ENCODE measurements at places on chromosomes 2 and 18.

DNA sequence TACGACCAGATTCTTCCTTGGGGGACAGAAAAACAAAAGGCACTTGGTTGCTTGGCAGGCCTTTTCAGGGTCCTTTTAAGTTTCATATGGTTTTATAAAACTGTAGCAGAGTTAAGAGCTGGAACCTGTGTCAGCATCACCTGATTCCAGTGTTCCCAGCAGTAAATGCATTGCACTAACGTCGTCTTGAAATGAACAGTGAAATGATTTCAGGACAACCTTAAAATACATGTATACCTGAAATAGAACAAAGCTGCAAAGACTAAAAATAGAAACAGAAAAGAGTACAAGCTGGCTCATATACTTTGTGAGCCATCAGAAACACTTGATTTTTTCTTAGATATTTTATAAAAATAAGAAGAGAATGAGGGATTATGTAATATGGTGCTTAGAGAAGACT lies 51.9 kb downstream of the ACSL3 start:
- H3K36me3 ChIP-seq: peaks cover 31% of the 10 kb centered on the region
- no peaks in the 10 kb centered on the region for H3K4me1 ChIP-seq
- no peak overlapping the region for H3K27ac ChIP-seq

DNA sequence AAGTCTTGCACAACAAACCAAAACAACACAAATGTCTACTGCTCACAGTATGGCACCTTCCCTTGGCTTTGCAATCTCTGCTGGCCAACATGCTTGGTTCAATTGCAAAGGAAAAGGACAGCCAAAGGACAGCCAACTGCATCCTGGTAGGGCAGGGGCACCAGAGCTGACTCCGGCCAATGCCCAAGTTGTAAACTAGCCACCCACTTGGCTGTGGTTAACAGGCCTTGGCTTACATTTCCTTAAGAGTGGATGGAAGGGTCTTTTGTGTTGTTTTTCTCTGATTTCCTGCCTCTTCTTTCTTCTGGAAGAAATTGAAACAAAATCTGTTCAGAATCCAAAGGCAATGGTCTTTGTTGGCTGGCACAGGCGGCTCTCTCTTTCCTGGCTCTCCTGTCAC lies 119.1 kb upstream of the TRIB2 start:
- DNase-seq: no peak
- H3K27ac ChIP-seq: no peak overlapping the region
- no peak overlapping the region for H3K4me3 ChIP-seq
- no peaks in the 10 kb centered on the region for H3K4me1 ChIP-seq
- no peaks in the 10 kb centered on the region for H3K27me3 ChIP-seq
- no peaks in the 10 kb centered on the region for H3K36me3 ChIP-seq

DNA sequence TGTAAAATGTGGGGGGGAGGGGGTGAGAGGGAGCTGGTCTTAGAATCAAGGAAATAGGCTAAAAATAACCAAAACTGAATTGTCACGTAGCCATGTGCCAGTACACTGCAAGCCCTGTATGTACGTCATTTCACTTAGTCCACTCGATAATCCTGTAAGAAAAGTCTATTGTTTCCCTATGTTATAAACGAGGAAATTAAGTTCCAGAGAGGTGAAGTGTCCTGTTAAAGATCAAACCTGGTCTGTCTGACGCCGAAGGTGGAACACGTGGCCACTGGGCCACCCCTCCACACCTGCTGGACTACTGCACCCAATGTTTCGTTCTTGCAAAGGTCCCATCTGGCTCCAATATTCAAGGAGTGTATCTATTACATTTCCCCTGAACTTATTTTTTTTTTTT lies 29.6 kb downstream of the TFCP2L1 start:
- no peak for DNase-seq
- H3K4me1 ChIP-seq: no peaks in the 10 kb centered on the region
- H3K27me3 ChIP-seq: no peaks in the 10 kb centered on the region
- H3K27ac ChIP-seq: no peak overlapping the region
- H3K36me3 ChIP-seq: no peaks in the 10 kb centered on the region

DNA sequence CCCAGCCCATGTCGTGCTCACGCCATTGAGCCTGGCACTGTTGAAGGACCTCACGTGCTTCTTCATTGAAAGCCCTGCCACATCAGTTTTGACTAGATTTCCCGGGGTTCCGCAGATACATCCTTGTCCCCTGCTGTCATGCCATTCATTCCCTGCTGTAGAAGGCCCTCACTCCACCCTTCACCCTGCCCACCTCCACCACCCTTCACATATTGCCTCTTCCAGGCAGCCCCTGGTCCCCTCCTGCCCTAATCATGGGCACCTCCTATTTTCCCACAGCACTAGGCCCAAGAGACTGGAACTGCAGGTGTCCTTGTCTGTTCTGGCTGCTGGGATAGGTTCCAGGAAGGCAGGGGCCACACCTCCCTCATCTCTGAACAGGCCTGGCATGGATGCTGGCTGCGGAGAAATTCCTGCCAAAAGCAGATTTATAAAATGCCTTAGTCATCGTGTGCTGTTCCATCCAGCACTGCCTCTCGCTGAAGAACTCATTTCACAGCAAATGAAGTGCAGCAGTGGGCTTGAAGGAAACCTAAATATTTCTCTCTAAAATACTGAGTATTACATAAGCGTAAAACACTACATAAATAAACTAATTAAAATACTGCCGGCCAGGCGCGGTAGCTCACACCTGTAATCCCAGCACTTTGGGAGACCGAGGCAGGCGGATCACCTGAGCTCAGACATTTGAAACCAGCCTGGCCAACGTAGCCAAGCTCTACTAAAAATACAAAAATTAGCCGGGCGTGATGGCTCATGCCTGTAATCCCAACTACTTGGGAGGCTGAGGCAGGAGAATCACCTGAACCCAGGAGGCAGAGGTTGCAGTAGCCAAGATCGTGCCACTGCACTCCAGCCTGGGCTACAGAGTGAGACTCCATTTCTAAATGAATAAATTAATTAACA lies 38.4 kb downstream of the EIF4E2 start:
- no peaks in the 10 kb centered on the region for H3K27me3 ChIP-seq
- H3K4me3 ChIP-seq: no peak overlapping the region
- no peak for DNase-seq
- no peak overlapping the region for H3K27ac ChIP-seq
- no peaks in the 10 kb centered on the region for H3K4me1 ChIP-seq
- H3K36me3 ChIP-seq: no peaks in the 10 kb centered on the region

DNA sequence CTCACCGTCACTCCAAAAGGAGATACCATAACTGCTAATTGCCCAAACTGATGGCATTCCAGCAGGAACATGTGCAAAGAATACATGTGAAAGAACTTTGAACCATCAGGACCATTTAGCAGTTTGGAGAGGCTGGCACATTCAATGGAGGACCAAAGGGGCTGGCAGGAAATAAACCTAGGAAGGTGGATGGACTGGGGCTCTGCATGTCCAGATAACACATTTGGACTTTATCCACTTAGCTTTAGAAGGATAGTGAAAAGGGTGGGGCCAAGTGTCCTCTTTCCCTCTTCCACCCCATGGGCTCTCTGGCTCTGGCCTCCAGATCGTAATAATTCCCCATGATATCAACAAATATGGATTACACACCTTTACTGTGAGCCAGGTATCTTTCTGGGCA lies 80.0 kb upstream of the STPG4 start:
- DNase-seq: no peak
- H3K4me3 ChIP-seq: no peak overlapping the region
- H3K4me1 ChIP-seq: peaks cover 7% of the 10 kb centered on the region

DNA sequence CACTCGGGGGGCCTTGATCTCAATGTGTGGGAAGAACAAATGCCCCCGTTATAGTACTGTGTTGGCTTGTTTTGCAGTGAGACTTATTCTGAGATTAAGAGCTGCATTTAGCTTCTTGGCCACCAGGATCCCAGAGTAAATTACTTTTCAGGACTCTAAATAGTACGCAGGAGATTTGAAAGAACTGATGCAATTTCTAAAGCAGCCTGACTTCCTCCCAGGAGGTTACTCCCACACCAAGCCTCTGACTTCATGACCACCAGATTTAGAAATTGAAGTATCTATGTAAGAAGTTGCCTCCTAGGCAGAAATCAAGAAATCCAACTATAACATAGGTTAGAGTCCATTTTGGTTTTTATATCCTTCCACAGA lies 67.0 kb downstream of the FEZ2 start:
- H3K27me3 ChIP-seq: no peaks in the 10 kb centered on the region
- H3K36me3 ChIP-seq: peaks cover 23% of the 10 kb centered on the region

DNA sequence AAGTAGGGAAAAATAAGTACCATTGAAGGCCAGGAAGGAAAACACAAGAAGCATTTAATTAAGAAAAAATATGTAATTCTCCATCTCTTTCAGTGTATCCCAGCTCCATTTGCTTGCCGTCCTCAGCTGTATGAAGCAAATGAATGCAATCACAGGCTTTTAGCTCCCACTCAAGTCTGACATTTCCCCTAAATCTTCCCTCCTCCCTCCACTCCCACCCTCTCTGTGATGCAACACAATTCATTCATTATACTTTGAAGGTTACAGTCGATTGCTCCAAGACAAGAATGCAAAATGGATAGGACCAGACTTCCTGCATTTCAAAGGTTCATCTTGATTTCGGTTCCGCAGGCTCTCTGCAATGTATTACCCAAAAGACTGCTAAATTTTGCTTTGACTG lies 172.7 kb upstream of the SERPINE2 start:
- H3K27me3 ChIP-seq: no peaks in the 10 kb centered on the region
- H3K27ac ChIP-seq: no peak overlapping the region
- no peak for DNase-seq
- no peak overlapping the region for H3K4me3 ChIP-seq

GRCh38 chr2:137138263-137138662 lies 372.9 kb downstream of the THSD7B start:
- peaks cover 11% of the 10 kb centered on the region for H3K4me1 ChIP-seq
- no peak overlapping the region for H3K4me3 ChIP-seq
- no peak overlapping the region for H3K27ac ChIP-seq
- no peaks in the 10 kb centered on the region for H3K36me3 ChIP-seq
- H3K27me3 ChIP-seq: no peaks in the 10 kb centered on the region
- DNase-seq: no peak

GRCh38 chr2:193276988-193277387 lies 1082.3 kb upstream of the TMEFF2 start:
- no peaks in the 10 kb centered on the region for H3K36me3 ChIP-seq
- H3K27ac ChIP-seq: no peak overlapping the region
- H3K4me1 ChIP-seq: no peaks in the 10 kb centered on the region

GRCh38 chr2:10897956-10898355 lies 13.8 kb upstream of the KCNF1 start:
- H3K36me3 ChIP-seq: no peaks in the 10 kb centered on the region
- peaks cover 14% of the 10 kb centered on the region for H3K4me1 ChIP-seq
- no peak overlapping the region for H3K27ac ChIP-seq

- peaks cover 15% of the 10 kb centered on the region for H3K27me3 ChIP-seq
- DNase-seq: no peak
- H3K4me3 ChIP-seq: no peak overlapping the region
- no peak overlapping the region for H3K27ac ChIP-seq
- no peaks in the 10 kb centered on the region for H3K4me1 ChIP-seq
These were observed 37.8 kb downstream of the PSTPIP2 start for GRCh38 chr18:46034230-46034629.

DNA sequence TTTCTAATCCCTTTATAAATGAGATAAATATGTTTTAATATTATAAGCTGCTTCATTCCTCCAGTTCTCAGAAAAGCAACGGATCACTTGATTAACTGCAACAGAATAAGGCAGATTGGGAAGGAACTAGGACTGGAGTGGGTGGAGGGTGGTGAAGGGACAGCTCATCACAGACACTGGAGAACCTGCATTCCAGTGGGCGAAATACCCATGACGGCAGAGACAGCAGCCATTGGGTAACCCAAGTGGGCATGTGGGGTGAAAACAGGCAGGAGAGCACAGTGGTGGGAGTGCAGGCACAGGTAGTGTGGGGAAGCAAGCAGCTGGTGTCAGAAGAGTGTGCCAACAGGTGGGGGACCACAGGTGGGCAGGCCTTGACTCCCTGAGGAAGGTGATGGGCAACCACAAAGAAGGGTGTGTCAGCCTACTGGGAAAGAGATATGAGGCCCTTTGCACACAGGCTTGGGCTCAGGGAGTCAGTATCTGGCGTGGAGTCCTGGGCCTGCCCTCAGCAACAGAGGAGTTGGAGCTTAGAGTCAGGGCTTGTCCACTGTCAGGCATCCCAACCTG lies 27.2 kb downstream of the DPYSL5 start:
- peaks cover 10% of the 10 kb centered on the region for H3K27me3 ChIP-seq
- H3K4me1 ChIP-seq: no peaks in the 10 kb centered on the region
- DNase-seq: no peak
- H3K27ac ChIP-seq: no peak overlapping the region
- no peak overlapping the region for H3K4me3 ChIP-seq
- no peaks in the 10 kb centered on the region for H3K36me3 ChIP-seq

- no peak overlapping the region for H3K4me3 ChIP-seq
- peak; percentile 94 for DNase-seq
- H3K36me3 ChIP-seq: peaks cover 10% of the 10 kb centered on the region
- no peaks in the 10 kb centered on the region for H3K27me3 ChIP-seq
- no peak overlapping the region for H3K27ac ChIP-seq
These were observed 190.8 kb downstream of the ARHGAP28 start for GRCh38 chr18:6920099-6920955.

- no peak overlapping the region for H3K4me3 ChIP-seq
- H3K36me3 ChIP-seq: no peaks in the 10 kb centered on the region
- H3K4me1 ChIP-seq: no peaks in the 10 kb centered on the region
These were observed 57.8 kb upstream of the MC2R start for GRCh38 chr18:13973061-13973575.

- no peaks in the 10 kb centered on the region for H3K36me3 ChIP-seq
- H3K4me1 ChIP-seq: no peaks in the 10 kb centered on the region
- H3K27me3 ChIP-seq: no peaks in the 10 kb centered on the region
These were observed 366.0 kb upstream of the SLC14A2 start for GRCh38 chr18:45249246-45249661.

DNA sequence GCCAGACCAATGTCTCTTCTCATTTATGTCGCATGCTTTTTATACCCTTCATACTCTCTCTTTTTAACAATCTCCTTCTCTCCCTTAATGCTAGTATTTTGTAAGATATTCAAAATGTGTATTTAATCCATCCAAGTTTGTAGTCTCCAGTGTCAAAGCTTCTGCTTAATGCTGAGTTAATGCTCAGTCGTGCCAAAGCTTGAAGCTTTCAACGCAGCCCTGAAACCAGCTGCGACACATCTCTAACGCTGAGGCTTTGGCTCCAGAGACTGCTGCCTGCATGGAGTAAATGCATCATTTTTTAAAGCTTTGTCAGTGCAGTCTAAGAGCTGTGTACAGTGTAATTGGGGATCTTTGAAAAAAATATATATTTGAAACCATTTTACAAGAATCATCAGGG lies 2108.8 kb upstream of the PIK3C3 start:
- no peak for DNase-seq
- peaks cover 3% of the 10 kb centered on the region for H3K4me1 ChIP-seq
- H3K36me3 ChIP-seq: no peaks in the 10 kb centered on the region
- no peak overlapping the region for H3K4me3 ChIP-seq
- H3K27ac ChIP-seq: no peak overlapping the region
